ENCODE measurements at places on chromosomes 6 and 20. TPM values are rescaled to one million over a fixed set of nuclear protein-coding genes. Genes with fewer than 3 reads are reported as not detected.

DNA sequence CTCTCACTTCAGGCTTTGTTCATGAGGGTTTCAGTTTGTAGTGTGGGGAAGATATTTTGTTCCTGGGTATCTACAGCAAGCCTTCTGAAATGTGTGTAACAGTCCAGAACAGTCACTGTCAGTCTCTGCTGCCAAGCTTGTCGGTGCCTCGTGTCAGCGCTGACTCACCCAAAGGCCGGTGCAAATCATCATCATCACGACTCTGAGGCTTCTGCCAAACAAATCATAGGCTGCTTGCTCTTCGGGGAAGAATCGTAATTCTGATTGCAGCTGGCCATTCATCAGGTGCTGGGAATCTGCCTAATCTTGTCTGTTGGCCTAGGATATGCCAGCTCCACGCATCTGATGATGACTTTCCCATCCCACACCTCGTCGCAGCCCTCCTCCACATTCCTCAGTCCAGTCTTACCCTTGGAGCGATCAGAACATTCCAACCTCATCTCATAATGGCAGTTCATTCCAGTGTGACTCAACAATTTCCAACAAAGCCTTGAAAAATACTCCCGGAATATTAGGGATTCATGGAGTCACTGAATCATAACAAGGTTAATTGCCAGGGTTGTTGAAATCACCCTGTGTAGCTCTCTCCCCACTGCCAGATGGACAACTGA, 40.9 kb downstream of the ALDH8A1 start:
- peak overlapping the region; percentile 75 for H3K27ac ChIP-seq
- H3K4me3 ChIP-seq, result no peak overlapping the region
- no peaks in the 10 kb centered on the region for H3K36me3 ChIP-seq
- peak; percentile 98 for DNase-seq

The TMEM217 gene
- total RNA-seq, result not detected

DNA sequence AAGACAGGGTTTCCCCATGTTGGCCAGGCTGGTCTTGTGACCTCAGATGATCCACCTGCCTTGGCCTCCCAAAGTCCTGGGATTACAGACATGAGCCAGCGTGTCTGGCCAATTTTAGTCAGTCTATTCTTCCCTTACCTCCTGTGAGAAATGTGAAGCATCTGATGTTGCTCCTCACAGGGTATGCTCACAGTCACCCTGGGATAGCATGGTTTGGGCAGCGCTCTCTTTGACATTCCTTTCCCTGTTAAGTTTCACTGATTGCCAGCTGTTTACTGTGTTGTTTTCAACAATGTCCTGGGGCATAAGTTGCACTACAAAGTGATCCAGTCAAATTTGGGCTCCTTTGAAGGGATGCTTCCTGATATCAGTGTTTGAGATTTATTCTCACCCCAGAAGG, 13.1 kb downstream of the CDC5L start:
- peaks cover 13% of the 10 kb centered on the region for H3K4me1 ChIP-seq
- no peak overlapping the region for H3K27ac ChIP-seq
- DNase-seq, result no peak
- no peak overlapping the region for H3K4me3 ChIP-seq
- H3K27me3 ChIP-seq, result no peaks in the 10 kb centered on the region

GRCh38 chr6:142255785-142256184, 46.0 kb upstream of the ADGRG6 start:
- DNase-seq, result no peak
- H3K4me3 ChIP-seq, result no peak overlapping the region
- no peak overlapping the region for H3K27ac ChIP-seq

GRCh38 chr20:50085481-50086365, 27.2 kb downstream of the UBE2V1 start:
- H3K27me3 ChIP-seq, result no peaks in the 10 kb centered on the region
- no peak for DNase-seq
- H3K4me3 ChIP-seq, result peak overlapping the region; percentile 5

The SENP6 gene
- total RNA-seq, result 78.8 TPM

The SAMD10 gene
- 11.8 TPM for total RNA-seq
